ENCODE measurements at places on chromosomes 13 and 19. TPM values are rescaled to one million over a fixed set of nuclear protein-coding genes. Genes with fewer than 3 reads are reported as not detected.

DNA sequence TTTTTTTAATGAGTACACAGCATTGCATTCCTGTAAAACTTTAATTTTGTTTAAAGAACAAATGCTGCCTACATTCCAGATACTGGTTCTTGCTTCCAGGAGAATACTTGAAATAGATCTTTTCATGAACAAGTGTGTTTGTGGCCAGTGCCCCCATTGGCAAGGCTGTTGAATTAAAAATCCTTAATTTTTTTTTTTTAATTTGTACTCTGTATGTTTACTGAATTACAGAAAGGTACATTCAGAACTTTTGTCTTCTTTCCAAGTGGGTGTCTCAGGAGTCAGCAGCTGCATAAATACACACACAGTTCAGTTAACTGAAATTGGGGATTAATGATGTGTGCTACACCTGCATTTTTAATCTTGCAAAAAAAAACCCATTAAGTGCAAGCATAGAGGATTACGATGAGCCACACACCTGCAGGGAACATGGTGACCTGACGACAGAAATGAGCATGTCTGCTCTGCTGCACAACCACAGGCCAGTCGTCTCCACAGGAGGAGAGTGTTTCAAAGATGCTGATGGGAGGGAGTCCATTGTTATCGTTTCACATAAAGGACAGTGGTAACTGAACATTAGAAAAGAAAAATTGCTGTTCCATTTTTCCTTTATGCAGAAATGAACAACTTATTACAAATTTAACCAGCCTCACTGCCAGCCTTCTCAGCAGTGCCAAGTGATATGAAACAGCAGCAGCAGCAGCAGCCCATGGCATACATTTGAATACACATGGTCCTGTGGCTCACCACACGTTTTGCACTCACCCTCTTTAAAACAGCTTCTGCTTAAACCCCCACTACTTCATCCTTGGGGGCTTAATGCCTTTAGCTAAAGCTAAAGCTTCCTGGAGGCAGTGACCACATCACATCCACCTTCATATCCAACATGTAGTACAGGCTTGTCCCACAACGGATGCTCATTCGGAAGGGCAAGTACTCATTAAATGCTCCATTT, 72.3 kb upstream of the RFC3 start:
- DNase-seq = no peak

DNA sequence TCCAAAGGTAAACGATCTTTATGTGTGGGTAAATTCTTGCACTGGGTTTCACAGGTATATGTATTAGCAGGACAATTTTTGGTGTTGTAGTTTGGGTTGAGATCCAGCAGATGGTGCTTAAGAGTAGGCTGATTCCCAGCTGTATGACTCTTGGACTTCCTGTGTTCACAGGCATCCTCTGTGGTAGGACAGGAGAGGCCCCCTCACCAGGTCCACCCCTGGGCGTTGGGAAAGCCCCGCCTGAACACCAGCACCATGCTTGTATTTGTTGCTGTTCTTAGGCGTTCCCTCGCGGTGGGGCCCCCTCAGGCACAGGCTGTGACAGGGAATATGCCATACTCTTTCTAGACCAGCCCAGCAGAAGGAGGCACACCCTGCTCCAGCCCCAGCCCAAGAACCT, 49.5 kb upstream of the PCDH17 start:
- no peak for DNase-seq

Gene PTPRH
- 7.7 TPM for total RNA-seq

Gene ZNF446
- 8.2 TPM for total RNA-seq

Gene TMPRSS9
- under 0.01 TPM for total RNA-seq

Gene SIAH3
- not detected for total RNA-seq

Measured in fibroblast of lung (primary cell).